ENCODE measurements at places on chromosomes 12 and 14. TPM values are rescaled to one million over a fixed set of nuclear protein-coding genes. Genes with fewer than 3 reads are reported as not detected.

Gene AQP6
- not detected for total RNA-seq

GRCh38 chr12:46005823-46006222 is 15.4 kb upstream of the SCAF11 start:
- DNase-seq: no peak

GRCh38 chr14:81430235-81430634 is 30.1 kb upstream of the STON2 start:
- no peak for DNase-seq

- DNase-seq: no peak
Observed at GRCh38 chr12:54131641-54132280, 57.0 kb downstream of the SMUG1 start.

GRCh38 chr14:28765169-28765830 is 1.3 kb upstream of the FOXG1 start:
- DNase-seq: no peak

DNA sequence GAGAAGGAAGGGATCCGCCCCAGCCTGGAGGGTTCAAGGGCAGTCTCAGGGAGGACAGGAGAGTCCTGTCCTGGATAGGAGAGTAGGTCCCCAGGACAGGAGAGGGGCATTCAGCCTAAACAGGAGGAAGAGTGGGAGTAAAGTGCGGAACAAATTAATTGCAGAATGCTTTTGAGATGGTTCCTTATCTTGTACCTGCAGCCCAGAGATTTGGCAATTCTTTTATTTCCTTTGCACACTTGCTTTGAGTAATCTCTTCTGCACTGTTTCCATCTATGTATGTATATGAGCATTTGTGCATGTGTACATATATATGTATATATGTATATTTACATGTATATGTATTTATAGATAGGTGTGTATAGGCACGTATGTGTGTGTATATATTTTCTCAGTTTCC is 22.7 kb downstream of the PLEK2 start:
- DNase-seq: no peak

- no peak for DNase-seq
Observed at GRCh38 chr14:69536971-69537370, 37.7 kb downstream of the CCDC177 start.

Data from fibroblast of the aortic adventitia (primary cell).